Tongue (tissue), 3 donors: ENCODE measurements at places on chromosomes 7 and 10. TPM values are rescaled to one million over a fixed set of nuclear protein-coding genes. Genes with fewer than 3 reads are reported as not detected.

- peak; percentile 74 for DNase-seq
These were observed 5.0 kb upstream of the PRKAR1B start for GRCh38 chr7:732094-732541.

- DNase-seq = no peak
These were observed 29.6 kb downstream of the PFKFB3 start for GRCh38 chr10:6232225-6232807.

DNA sequence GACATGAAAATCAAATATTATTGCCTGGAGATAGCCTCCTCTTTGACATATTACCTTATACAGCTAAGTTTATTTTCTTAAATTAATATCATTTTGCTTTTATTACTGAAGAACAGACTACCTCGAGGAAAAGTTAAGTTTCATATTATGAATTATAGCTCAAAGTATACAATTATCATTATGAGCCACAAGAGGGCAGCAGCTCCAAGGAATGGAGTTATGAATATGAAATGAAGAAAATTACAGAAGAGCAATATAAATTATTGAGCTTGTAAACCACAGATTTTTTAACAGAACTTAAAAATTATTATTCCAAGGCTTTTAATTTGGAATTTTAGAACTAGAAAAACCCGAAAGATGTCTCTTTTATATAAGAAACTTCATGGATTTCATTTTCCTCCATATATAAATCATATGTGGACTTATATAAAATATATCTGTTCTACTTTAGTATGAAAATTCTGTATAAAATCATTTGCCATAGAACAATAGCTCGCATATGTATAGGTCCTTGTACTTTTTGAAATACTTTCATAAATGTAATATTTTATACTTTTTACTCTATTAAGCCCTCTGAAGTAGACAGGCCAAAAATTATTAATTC is 40.1 kb downstream of the IQUB start:
- DNase-seq = peak; percentile 78

GRCh38 chr7:70614237-70615045 is 517.5 kb upstream of the GALNT17 start:
- DNase-seq = peak; percentile 88

Gene PGAM2
- total RNA-seq = 433 TPM

GRCh38 chr10:107626862-107627261 is 462.4 kb upstream of the SORCS1 start:
- no peak for DNase-seq

Gene HABP2
- not detected for total RNA-seq

GRCh38 chr10:61708846-61709245 is 46.1 kb downstream of the CABCOCO1 start:
- peak; percentile 4 for DNase-seq

DNA sequence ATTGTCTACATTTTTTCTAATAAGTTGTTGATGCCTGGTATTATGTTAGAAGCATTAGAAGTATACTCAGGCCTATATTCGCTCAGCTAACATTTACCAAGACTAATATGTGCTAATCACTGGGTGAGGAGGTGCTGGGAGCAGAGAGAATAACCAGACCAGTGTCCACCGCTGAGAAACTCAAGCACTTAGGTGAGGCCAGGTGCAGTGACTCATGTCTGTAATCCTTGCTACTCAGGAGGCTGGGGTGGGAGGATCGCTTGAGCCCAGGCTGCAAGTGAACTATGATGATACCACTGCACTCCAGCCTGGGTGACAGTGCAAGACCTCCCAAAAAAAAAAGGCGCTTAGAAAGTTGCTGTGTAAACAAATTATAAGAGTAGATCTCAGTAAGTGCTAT is 182.2 kb upstream of the AOAH start:
- DNase-seq = no peak

DNA sequence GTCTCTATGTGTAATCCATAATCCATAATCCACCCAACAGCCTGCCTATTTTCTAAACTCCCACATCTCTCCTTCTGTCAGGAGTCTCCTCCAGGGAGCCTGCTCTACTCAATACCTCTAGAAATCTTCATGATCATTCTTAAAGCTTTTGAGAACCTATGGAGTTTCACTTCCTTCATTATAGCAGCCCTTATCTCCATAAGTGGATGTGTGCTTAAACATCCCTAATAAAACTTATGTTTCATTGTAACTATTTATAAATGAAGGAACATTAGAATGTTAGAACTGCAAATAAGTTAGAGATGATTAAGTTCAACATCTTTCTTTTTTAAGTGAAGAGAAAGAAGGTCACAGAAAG is 8.5 kb downstream of the CPED1 start:
- DNase-seq = no peak
